NCI-H1436 (cell line): ENCODE measurements at places on chromosomes 12 and 14.

GRCh38 chr14:75303381-75303789 is 24.8 kb downstream of the FOS start:
- peak; percentile 54 for DNase-seq

DNA sequence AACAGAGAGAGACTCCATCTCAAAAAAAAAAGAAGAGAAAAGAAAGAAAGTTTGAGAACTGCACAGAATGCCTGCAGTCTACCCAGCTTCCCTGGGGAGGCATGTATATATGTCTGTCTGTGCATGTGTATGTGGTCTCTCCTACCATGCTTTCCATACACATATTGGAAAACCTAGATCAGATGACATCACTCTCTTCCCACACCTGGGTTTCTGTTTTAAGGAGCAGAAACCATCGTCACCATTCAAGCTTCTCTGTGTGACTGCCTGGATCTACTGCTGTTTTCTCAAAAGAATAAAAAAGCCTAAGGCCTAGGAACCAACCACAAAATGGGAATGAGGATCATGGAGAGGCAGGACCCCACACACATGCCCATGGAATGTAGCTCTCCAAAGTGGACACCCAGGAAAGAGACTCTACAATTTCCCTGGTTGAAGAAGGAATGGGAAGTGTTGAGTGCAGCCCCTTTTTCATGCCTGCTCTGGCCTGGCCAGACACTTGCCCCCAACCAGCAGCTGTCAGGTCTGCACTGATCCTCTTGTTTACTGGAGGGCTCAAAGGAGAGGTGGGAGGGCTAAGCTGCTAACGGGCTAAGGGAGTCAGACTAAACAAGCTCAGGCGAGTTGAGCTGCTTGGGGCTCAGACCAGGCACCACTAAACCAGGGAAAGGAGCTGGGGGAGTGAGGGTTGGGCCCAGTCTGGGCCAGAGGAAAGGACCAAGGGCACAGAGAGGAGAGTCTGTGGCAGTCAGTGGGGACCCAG is 7.7 kb upstream of the PCK2 start:
- DNase-seq: no peak

- no peak for DNase-seq
Measured at GRCh38 chr14:91164676-91165075, 50.8 kb downstream of the DGLUCY start.

- DNase-seq: no peak
Measured at GRCh38 chr14:34211732-34212131, 250.3 kb downstream of the SPTSSA start.

- no peak for DNase-seq
Measured at GRCh38 chr12:22491034-22491433, 53.3 kb downstream of the C2CD5 start.

GRCh38 chr12:6018265-6018664 is 73.2 kb upstream of the ANO2 start:
- no peak for DNase-seq

DNA sequence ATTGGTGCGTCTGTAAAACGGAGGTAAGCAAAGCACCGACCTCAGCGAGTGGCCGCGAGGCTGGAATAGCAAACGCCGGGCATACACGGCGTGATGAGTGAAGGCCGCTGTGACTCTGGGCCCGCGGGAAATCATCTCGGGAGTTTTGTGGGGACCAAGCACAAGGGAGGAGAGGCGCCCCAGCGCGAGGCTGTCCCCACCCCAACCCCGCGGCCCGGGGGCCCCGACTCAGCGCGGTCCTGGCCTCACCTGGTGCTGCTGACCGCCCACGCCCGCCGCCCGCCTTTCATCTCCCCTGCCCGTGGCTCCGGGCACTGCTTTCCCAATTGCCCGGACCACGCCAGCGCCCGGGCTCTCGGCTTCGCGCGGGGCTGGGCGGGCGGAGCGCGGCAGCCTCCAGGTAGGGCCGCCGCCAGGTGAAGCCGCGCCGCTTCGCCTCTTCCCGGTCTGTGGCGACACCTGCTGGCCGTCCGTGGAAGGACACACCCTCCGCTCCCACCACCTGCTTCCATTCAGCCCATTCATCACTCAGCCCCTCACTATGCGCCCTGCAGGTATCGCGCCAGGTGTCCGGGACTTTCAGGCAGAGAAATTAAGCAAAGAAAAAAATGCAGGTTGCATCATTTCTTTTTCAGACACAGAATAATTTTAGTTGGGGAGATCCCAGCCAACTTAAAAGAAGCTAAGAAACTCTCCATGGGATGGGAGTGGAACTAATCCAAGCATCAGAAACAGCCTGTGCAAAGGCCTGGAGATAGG is 360.4 kb downstream of the MED13L start:
- DNase-seq: peak; percentile 70

GRCh38 chr12:5305886-5306545 is 125.9 kb upstream of the NTF3 start:
- no peak for DNase-seq

DNA sequence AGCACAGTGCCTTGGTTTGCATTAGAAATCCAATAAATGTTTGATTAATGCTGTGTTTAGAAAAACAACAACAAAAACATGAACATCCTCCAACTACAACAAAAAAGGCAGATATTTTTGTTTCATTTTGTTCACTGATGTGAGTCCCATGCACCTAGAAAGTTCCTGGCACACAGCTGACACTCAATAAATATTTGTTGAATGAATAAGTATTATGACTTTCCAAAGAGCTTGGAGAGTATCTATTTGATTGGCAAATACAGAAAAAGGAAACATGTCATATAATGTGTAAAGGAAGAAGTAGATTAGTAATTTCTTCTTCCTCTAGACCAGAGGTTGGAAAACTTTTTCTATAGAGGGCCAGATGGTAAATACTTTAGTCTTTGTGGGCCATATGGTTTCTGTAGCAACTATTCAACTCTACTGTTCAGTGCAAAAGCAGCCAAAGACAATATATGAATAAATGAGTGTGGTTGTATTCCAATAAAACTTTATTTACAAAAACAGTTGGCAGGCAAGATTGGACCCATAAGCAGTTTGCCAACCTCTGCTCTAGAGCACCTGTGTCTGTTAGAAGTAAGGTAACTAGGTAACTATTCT is 312.3 kb upstream of the DIO2 start:
- DNase-seq: no peak

GRCh38 chr12:93198086-93198485 is 179.6 kb upstream of the NUDT4 start:
- DNase-seq: no peak

- DNase-seq: no peak
Measured at GRCh38 chr12:101826766-101827368, 3.9 kb downstream of the GNPTAB start.

GRCh38 chr12:132506328-132507160 is 16.6 kb downstream of the FBRSL1 start:
- no peak for DNase-seq

- DNase-seq: no peak
Measured at GRCh38 chr12:92719674-92720073, 16.9 kb downstream of the PLEKHG7 start.

DNA sequence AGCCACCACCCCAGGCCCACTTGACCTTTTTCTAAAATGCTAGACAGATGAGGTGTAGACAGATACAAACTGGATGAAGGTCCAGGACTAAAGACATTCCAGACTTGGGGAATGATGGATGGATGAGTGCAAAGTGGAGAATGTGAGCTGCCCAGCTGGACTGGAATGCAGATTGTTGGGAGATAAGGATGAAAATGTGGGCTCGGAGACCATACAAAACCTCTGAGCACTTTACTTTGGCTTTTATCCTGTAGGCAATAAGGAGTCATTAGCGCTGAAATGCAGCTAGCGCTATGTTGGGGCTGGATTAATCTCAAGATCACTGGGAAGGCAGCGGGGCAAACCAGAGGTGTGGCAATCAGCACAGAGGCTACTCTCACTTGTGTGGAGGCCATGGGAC is 64.7 kb upstream of the GNPNAT1 start:
- DNase-seq: no peak

DNA sequence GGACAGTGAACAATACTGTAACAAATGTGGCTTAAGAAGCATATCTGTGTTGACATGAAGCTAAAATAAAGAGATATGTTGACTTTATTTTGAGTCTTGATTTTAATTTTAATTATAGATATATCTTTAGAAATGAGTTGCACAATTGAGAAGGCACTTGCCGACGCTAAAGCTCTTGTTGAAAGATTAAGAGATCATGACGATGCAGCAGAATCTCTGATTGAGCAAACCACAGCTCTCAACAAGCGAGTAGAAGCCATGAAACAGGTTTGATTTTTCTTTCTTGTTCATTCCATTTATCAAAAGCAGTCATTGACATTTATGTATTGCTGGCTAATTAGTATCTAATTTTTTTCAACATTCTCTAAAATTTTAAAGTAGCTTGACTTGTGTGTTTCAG is 15.8 kb downstream of the FGFR1OP2 start:
- no peak for DNase-seq

DNA sequence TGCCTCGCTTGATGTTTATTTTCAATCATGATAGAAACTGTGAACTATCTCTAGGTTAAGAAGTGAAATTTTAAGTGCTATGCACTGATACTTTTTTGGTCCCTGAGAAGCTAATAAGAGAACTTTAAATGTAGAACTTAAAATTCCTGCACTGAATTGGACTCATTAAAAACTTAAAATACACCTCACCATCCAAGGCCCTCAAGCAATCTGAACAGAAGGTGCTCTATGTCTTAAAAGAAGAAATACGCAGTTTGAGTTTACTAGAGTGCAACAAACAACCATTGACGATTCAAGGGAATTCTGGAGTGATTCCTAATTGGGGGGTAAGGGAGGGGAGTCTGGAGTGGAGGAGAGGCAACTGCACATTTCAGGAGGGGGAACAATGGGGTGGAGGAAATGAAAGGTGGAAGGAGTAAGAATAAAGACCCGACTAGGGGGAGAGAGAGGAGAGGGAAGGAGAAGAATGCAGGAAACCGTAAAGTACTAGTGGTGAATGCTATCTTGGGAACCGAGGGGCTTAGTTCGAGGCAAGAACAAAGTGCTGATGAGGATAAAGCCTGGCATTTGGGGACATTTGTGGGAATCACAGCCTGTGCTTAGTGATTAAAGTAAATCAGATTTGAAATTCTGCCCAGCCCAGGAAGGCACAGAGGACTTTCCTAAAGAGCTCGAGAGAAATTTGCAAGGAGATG is 389.7 kb downstream of the AACS start:
- no peak for DNase-seq

DNA sequence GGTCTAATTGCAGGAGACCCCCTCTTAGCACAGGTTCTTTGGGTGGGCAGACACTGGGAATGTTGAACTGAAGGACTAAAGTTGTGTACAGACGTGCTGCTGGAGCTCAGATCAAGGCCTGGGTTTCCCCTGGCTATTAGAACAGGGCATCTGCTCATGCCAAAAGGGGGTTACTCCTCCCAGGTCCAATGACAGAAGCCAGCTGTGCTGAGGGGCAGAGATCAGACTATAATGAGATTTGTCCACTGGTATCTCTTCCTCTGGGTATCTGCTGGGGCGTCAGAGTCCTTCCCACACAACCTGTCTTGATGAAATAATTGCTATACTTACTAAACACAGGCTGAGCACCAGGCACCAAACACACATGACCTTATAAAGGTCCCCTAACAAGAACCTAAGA is 42.6 kb downstream of the LTBP2 start:
- DNase-seq: no peak

DNA sequence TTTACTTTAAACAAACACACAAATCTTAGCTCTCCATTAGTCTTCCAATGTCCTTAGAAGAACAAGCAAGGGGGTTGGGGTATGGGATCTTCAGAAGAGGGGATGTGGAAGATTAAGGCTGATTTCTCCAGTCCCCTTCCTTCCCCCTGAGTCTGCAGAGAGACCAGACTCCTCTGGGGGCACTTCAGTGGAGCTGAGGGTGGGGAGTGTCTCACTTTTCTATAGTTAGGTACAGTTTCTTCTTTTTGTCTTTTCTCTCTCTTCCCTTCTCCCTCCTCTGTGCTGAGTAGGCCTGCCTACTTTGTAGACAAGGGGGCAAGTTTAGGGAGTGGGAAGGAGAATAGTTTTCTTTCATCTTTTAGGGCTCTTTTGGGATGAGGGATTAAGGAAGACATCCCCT is 2.5 kb downstream of the HOXC4 start:
- DNase-seq: no peak

GRCh38 chr12:124304314-124304790 is 9.5 kb downstream of the RFLNA start:
- no peak for DNase-seq

DNA sequence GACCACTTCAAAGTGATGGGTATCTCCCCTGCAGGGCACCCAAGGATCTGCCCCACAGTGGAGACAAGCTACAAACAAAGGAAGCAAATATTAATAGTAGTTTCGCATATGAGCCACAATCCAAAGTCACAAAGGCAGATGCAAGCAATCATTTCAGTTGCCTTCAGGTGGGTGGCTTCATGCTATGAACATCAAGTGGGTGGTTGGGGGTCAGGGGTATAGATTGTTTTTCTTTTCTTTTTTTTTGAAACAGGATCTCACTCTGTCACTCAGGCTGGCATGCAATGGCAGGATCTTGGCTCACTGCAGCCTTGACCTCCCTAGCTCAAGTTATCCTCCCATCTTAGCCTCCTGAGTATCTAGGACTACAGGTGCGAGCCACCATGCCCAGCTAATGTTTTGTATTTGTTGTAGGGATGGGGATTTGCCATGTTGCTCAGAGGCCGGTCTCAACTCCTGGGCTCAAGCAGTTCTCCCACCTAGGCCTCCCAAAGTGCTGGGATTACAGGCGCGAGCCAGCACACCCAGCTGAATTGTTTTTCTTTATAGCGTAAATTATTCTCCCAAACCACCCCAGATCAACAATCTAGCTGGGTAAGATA is 13.4 kb upstream of the NT5DC3 start:
- DNase-seq: no peak

DNA sequence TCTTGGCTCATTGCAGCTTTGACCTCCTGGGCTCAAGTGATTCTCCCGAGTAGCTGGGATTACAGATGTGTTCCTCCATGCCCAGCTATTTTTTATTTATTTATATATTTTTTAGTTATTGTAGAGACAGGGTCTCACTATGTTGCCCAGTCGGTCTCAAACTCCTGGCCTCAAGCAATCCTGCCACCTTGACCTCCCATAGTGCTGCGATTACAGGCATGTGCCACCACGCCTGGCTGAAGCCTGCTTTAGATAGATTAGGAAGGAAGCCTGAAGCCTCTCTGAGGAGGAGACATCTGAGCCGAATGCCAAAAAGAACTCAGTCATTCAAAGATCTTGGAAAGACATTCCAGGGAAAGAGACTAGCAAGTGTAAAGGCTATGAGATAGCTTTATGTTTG is 10.2 kb downstream of the INHBC start:
- no peak for DNase-seq

DNA sequence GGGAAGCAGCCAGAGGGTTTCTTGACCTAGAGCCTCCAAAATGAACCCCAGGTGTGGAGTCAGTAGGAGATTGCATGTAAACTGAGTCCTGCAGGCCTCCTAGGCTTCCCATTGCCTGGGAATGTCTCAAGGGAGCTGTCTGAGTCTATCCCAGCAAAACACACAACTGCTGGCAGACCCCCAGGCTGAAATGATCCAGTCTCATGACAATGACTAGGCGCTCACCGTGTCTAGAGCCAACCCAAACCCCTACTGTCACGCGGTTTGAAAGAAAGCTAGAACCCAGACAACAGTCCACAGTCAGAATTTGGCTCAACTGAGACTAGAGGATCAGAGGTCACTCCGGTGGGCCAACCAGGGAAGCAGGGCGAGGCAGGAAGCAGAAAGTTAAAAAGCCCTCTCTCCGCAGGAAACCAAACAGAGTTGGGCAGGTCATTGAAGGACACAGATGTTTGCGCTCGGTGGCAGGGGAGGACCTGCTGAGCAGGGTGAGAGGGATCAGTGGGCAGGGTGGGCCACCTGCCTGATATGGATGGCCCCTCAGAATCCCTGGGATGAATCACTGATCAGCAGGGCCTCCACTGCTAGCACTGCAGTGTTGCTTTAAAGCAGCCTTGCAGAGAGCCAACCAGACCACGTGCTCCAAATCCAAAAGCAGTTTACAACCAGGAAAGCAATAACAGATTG is 23.8 kb downstream of the ACTN1 start:
- no peak for DNase-seq
